Stimulated activated CD4-positive, alpha-beta T cell treated with anti-CD3 and anti-CD28 coated beads, Interleukin-1b, Interleukin-23, amount 100 ng/mL, for 1 hour (primary cell): ENCODE measurements at places on chromosomes 7 and 10.

- no peak for DNase-seq
Measured at GRCh38 chr10:33657913-33658312, 323.4 kb upstream of the NRP1 start.

DNA sequence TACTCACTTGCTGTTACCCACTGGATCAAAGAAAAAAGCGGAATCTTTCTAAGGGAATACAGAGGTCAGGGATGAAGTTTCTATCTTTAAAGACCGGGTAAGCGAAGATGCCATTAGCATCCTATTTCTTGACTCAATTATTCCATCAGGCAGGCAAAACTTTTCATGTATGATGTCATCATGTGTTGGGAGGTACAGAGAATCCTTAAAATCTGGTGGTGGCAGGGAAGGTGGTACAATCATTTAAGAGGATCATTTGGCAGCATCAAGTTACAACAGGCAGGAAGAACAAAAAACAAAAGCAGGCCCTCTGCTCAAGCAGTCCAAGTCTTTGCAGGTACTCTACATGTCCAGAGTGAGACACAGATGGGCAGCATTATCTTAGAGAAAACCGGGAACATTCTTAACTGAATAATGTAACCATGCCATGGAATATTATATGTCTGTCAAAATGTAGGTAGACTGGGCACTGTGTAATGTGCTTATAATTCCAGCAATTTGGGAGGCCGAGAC, 3.8 kb downstream of the URGCP start:
- DNase-seq: no peak

DNA sequence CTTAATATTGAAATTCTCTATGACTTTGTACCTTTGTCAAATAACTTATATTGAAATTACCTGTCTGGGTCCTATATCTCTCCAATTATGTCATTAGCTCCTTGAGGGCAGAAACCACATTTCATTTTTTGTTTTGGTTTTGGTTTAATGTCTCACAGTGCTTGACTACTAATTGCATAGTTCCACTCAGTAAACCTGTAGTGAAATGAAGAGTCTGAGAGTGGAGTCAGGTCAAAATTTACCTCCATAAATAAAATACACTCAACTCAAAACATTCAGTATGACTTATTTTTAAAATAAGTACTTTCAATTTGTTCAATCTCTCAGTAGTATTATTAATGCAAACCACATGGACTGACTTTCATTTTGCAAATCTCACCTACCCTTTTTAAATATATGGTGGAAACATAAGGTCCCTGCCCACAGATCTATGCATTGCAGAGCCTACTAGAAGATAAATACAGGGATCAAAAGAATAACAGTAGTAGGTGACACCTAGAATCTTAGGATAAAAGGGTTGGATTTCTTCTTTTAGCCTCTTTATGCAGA, 32.5 kb downstream of the PDE1C start:
- no peak for DNase-seq

- no peak for DNase-seq
Measured at GRCh38 chr7:105578496-105578895, 2.8 kb downstream of the EFCAB10 start.

DNA sequence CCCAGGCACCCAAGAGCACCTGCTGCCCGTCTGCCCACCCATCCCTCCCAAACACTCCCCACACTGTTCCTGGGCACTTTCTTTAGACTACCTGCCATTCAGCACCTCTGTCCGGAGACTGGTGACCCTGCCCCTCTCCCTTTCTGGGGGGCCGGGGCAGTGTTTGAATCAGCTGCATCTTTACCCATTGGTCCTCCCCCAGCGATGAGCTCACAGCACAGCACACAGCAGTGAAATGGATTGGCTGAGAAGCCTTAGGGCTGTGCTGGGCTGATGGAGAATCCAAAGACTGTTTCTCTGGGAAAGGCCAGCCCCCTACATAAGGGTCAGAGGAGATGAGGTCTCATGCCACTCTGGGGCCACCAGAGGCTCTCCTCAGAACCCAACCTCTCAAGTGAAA, 40.2 kb downstream of the VWA2 start:
- no peak for DNase-seq

GRCh38 chr7:136655414-136655813, 213.0 kb upstream of the CHRM2 start:
- DNase-seq: no peak
